ENCODE measurements at places on chromosomes 7 and 10.

DNA sequence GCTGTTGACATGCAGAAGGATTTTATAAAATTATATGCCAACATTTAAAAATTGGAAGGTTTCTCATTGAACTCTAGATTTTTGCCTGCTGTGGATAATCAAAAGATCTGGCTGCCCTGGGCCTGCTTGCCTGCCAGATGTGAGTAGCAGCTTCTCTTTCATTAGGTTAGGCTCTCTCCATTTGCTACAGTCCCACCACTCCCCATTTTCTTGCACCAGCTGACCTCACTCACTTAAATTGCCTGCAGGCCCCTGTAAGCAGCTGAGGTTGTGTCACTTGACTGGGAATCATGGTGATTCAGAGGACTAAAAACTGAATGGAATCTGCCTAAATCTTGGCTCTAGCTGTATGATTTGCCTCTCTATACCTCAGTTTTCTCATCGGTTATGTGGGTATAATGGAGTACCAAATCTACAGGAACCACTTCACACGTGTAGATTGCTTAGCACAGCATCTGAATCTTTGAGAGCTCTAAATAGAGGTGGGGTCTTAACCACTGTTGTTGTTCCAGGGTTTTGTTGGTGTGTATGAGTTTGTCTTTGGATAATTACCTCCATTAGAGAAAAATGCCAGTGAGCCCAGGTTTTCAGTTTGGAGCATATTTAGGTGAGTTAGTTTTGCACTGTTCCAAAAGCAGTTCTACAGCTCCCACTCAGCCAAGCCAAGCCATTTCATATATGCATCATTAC is 18.6 kb upstream of the RAPGEF5 start:
- no peak for DNase-seq

GRCh38 chr7:111400088-111400487 is 162.2 kb downstream of the IMMP2L start:
- no peak for DNase-seq

DNA sequence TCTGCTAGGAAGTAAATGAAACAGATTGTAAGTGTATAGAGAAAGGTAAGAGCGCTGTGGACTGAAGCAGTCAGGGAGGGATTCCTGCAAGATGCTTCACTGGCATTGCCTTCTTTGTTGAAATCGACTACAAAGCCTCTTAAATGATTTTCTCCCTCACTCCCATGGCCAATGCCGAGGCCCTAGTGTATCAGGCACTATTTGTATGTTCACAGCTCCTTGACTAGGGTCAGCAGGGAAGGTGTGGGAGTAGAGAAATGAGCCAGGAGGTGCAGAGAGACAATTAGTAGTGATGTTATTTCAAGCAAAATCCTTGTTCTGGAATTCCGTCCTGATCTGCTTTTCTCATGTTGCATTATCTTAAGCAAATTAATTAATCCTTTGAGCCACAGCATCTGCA is 22.9 kb upstream of the DUSP5 start:
- DNase-seq, result no peak

GRCh38 chr10:89242840-89243568 is 8.6 kb downstream of the LIPA start:
- no peak for DNase-seq

GRCh38 chr10:50560370-50560769 is 63.4 kb downstream of the SGMS1 start:
- DNase-seq, result no peak

DNA sequence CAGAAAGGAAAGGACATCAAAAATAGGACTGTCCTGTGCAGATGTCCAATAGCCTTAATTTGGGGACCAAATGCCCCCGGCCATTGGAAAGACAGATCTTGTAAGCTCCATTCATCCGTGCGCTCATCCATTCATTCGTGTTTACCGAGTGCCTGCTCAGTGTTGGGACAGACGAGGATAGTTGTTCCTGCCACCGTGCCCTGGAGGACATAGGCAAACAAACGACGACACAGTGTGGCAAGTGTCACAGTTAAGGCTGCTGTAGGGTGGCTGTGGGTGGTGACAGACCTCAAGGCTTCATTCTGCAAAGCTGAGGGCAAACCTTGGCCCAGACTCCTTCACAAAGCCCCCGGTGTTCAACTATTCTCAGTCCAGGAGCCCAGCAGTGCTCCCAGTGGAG is 27.6 kb downstream of the MKI67 start:
- DNase-seq, result no peak

DNA sequence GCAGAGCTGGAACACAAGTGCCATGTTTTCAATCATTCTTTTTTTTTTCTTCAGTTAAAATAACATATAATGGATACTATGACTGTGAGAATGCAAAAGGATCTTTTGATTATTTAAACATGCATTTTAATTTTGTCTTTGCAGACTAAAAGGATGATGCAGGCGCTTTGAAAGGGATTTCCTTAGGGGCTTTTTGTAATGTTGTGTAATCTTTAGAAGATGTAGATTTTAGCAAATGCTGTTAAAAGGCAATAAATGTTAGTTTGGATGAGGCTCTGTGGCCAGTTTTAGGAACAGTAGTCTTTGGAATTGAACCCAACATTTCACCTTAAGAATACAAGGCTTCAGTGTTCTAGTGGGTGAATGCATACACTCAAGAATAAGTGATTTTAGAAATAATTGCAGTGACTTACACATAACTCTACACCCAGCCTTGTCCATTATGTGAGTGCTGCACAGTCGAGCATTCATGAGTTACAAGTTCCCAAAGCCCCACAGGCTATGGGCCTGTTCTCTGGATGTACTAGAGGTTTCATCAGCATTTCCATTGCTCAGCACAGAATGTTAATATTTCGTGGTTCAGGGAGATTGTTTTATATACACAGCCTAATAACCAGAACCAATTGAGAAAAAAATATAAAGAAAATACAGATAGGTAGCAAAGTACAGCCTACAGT is 11.6 kb downstream of the PAPSS2 start:
- no peak for DNase-seq

DNA sequence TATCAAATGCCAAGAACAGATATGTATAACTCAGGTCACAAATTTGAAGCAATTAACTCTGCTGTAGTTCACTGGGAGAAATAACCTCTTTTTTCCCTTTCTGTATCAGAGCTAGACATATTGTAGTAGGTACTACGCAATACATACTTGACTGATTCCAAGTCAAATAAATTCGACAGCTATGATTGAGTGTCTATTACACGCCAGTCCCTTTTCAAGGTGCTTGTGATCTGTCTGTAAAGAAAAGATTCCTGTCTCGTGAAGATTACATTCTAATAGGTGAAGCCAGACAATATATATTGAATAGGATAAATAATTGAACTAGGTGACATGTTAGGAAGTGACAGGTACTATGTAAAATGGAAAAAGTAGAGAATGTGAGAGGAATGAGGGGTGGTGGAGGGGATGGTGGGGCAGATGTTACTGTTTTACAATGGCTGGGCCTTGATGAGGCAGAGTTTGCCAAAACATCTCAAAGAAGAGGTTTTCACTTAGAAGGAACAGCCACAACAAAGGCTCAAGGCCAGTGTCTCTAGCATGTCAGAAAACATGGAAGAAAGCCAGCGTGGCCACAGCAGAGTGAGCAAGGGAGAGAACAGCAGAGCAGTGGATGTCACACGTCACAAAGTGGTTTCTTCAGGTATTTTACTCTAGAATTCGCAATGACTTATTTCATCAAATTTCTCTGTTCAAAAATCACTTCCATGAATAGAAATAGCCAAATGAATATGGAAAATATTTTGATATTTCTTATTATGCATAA is 282.6 kb upstream of the CACNA2D1 start:
- no peak for DNase-seq

GRCh38 chr10:17116193-17116592 is 13.4 kb downstream of the CUBN start:
- no peak for DNase-seq

DNA sequence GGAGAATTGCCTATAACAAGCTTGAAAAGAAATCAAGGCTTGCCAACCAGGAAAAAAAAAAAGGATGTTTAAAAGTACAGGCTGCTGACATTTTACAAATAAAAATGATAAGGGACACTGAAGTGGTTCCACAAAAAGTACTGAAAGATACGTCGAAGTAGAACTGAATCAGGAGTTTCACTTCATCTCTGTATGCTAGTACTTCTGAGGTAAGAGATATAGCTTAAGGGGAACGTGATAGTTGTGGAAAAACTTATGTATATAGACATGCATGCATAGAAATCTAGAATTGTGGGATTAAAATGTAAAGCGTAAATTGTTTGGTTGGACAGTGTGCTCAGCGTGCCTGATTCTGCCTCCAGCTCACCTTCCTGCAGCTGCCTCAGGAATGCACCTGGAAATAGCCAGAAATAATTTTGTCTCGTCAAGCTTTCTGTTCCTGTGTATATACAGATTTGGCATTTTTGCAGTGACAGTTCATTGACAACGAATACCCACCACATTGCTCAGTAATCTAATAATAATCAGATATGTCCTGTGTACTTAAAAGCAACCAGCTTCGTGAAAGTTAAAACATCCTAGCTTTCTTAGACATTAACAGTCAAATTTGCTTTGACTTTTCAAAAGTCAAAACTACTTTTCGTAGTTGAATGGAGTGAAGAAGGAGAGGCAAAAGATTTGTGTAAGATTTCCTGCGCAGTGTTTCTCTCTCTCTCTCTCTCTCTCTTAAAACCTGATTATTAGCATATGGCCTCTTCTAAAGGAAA is 1.4 kb downstream of the SOSTDC1 start:
- DNase-seq, result no peak

GRCh38 chr7:110061387-110061786 is 1029.5 kb upstream of the LRRN3 start:
- DNase-seq, result no peak

GRCh38 chr10:75430000-75430763 is 1.2 kb upstream of the LRMDA start:
- no peak for DNase-seq

DNA sequence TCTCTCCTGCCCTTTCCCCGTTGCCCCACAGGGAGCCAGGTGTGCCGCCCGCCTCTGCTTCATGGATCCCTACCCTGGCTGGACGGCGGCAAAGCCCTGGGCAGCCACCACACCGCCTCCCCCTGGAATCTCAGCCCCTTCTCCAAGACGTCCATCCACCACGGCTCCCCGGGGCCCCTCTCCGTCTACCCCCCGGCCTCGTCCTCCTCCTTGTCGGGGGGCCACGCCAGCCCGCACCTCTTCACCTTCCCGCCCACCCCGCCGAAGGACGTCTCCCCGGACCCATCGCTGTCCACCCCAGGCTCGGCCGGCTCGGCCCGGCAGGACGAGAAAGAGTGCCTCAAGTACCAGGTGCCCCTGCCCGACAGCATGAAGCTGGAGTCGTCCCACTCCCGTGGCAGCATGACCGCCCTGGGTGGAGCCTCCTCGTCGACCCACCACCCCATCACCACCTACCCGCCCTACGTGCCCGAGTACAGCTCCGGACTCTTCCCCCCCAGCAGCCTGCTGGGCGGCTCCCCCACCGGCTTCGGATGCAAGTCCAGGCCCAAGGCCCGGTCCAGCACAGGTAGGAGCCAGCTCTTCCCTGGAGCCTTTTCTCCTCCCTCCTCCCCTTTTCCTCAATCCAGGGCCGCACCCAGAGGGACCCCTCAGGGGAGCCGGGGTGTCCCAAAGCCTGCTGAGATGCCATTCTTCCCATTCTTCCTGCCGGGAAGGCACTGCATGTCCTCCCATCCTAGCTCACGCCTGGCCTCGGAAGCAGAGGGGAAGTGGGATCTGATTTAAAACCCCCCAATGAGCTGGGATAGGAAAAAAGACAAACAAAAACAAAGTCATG is 4.0 kb downstream of the GATA3 start:
- no peak for DNase-seq

DNA sequence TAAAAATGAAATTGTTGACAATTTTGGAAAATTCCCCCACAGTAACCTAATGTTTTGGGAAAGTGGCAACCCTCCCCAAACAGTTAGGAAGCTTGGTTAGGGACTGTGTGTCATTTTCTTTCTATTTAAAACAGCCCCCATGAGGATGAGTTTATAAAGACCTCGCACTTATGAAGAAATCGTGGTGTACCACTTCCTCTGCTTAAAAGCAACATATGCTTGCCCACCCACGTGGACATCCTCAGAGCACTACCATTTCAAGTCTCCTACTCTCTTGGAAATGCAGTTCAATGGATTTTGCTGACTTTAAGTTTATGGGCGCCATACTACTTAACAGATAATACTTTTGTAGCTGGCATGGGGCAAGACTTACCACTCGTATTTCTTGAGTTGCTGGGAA is 223.8 kb downstream of the DYNC1I1 start:
- DNase-seq, result no peak

DNA sequence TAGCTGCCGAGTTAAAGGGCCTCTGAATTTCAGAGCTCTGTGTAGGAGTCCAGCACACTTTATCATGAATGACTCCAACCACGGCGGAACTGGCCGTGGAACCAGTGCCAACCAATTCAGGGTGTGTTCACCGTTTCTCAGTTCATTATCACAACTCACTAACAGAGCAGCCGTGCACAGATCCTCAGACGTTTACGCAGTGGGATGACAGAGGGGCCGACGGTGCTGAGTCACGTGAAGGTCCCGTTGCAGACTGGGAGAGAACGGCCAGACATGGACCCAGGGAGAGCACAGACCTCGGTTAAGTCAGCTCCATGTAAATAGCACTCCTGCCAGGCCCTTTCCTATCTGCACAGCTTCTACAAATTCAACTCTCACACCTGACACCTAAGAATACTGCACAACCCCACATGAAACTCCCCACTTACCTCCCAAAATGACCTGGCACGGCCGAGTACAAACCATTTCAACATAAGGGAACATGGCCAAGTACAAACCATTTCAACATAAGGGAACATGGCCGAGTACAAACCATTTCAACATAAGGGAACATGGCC is 95.5 kb downstream of the DIP2C start:
- no peak for DNase-seq

DNA sequence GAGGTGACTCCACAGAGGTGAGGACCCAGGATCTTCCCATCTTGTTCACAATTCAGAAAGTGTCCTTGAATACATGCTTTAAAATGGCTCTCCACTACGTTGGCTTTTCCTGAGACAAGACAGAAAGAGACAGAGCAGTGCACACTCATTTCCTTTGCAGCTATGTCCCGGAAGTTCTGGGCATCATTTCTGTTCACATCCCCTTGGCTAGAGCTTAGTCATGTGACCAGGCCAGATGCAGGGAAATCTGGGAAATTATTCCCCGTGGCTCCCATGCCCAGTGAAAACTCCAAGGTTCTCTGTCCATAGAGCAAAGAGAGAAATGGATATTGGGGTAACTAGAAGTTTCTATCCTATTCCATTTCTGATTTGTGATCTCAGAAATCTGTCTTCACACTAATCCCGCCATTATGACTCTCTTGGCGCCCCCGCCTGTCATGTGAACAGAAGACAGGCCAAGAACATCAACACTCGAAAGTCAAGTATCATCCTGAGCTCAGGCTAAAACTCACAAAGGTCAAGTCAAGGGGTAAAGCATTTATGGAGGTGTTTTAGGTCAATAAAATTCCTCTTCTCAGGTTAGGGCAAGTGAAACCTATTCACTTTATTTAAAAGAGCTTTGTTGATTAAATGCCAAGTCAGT is 251.4 kb upstream of the HABP2 start:
- no peak for DNase-seq

GRCh38 chr10:93704451-93704850 is 2.1 kb upstream of the FRA10AC1 start:
- no peak for DNase-seq

- no peak for DNase-seq
These were observed 100.6 kb upstream of the HABP2 start for GRCh38 chr10:113452146-113452845.

All from D341Med (cell line).